ENCODE measurements at places on chromosomes 11 and 22. TPM values are rescaled to one million over a fixed set of nuclear protein-coding genes. Genes with fewer than 3 reads are reported as not detected.

The NNMT gene
- not detected for total RNA-seq

The ASRGL1 gene
- 10.1 TPM for total RNA-seq

The CSF2RB gene
- total RNA-seq, result 40.1 TPM

The PHOX2A gene
- not detected for total RNA-seq

The MYOD1 gene
- total RNA-seq, result not detected

The OR5B21 gene
- total RNA-seq, result 0.54 TPM

The NPAS4 gene
- total RNA-seq, result 0.07 TPM

The TBX1 gene
- not detected for total RNA-seq

The SAC3D1 gene
- total RNA-seq, result 17.0 TPM

The FXYD6 gene
- total RNA-seq, result not detected

The GLB1L2 gene
- 3.1 TPM for total RNA-seq

The RBMXL2 gene
- 0.10 TPM for total RNA-seq

The OR8A1 gene
- not detected for total RNA-seq

The PLA2G6 gene
- 48.7 TPM for total RNA-seq

The CXCR5 gene
- 0.51 TPM for total RNA-seq

The YPEL4 gene
- total RNA-seq, result 0.78 TPM

The PRRG4 gene
- total RNA-seq, result 0.63 TPM

The TENM4 gene
- total RNA-seq, result 0.02 TPM

The ART1 gene
- total RNA-seq, result not detected

The DDTL gene
- total RNA-seq, result 4.0 TPM

The SLC6A5 gene
- not detected for total RNA-seq

The ANAPC15 gene
- total RNA-seq, result 46.0 TPM

The PATZ1 gene
- 27.4 TPM for total RNA-seq

The SLC39A13 gene
- total RNA-seq, result 31.0 TPM
